ENCODE measurements at places on chromosomes 2 and 18. TPM values are rescaled to one million over a fixed set of nuclear protein-coding genes. Genes with fewer than 3 reads are reported as not detected.

The EFHD1 gene
- total RNA-seq = 85.8 TPM

The GATA6 gene
- total RNA-seq = 41.5 TPM

The PTH2R gene
- total RNA-seq = 0.18 TPM

The CKAP2L gene
- 0.65 TPM for total RNA-seq

The OR6B2 gene
- not detected for total RNA-seq
